ENCODE measurements at places on chromosomes 4 and X.

DNA sequence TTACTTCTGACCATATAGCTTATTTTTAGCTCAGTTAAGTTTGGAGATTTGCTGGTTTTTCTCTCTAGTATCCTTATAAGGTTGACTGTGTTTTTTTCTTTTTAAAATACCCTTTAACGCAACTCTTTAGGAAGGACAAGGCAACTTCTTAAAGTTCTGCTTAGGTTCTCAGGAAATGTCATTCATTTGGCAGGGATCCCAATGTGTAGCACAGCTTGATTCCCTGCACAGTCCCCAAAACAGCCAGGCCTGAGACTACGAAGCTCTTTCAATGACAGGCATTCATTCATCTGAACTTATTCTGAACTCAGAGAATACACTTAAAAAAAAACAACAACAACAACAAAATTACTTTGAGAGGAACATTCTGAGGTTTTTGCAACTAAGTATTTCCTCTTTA, 1765.8 kb downstream of the PCDH7 start:
- DNase-seq, result no peak

DNA sequence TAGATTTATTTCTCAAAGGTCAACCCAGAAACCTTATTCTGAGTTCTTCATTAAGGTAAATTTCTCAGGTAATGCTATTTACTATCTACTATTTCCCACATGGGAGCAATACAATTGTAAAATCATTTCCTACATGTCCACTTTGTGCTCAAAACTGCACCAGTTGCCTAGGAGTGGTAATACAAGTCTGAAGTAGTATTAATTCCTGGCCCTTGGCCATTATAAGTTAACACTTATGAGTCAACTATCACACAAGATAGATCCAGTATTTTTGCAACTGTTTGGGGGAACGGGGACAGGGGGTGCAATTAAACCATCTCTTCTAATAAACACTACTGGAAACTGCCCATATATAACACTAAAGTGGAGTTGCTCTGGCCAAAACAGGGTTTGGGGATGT, 48.9 kb downstream of the ACSL4 start:
- DNase-seq, result no peak

DNA sequence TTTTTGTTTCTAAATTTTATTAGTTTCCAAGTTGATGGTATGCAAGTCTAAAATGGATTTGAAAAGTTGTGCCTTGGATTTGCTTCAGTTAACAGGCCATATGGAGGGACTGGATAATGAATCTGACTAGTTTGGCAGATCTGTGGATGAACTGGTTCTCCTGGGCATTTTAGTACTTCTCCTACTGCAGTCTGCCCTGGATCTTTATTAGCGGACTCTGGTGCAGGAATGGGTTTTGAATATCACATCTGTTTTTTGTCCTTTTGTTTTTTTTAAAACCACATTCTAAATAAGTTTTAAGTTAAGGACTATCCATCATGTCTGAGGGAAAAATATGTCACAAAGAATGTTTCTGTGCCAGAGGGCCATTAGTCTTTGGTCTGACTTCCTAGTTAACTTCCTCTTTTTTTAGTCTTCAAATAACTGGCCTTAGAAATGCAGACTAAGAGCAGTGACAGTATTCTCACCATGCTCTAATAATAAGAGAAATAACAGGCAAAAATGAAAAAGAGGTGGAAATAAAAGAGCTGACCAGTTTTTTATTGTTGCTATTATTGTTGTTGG, 13.9 kb upstream of the DCK start:
- no peak for DNase-seq

DNA sequence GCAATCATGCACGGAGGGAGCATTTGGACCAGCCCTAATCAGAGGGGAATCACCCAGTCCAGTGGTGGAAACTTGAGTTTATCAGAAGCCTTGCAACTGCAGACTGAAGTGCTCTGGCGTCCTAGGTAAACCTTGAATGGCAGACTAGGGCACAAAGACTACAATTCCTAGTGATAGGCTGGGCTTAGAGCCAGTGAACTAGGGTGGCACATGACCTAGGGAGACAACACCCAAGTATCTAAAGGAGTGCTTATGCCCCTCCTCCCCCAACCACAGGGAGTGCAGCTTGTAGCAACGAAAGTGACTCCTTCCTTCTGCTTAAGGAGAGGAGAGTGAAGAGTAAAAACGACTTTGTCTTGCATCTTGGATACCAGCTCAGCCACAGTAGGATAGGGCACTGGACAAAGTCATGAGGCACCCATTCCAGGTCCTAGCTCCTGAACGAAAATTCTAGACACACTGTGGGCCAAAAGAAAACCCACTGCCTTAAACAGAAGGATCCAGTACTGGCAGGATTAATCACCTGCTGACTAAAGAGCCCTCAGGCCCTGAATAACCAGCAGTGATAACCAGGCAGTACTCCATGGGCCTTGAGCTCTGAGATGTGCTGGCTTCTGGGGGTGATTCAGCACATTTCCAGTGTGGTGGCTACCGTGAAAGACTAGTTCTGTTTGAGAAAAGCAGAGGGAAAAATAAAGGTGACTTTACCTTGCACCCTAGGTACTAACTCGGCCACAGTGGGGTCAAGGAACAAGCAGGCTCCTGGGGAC, 58.7 kb upstream of the STARD8 start:
- no peak for DNase-seq

DNA sequence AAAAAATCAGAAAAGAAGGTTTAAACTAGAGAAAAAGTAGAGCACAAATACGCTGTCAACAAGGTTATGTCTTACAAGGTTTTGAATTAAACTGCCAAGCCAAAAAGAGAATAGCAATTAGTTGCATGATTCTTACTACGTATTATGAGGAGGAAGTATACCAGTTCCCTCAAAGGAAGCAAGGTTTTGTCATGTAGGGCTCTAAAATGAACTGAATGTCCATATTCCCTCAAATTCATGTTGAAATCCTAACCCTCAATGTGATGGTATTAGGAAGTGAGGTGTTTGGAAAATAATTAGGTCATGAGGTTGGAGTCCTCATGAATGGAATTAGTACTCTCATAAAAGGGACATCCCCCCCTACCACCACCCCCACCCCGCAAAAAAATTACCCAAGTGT, 201.0 kb downstream of the FBXW7 start:
- DNase-seq, result no peak

DNA sequence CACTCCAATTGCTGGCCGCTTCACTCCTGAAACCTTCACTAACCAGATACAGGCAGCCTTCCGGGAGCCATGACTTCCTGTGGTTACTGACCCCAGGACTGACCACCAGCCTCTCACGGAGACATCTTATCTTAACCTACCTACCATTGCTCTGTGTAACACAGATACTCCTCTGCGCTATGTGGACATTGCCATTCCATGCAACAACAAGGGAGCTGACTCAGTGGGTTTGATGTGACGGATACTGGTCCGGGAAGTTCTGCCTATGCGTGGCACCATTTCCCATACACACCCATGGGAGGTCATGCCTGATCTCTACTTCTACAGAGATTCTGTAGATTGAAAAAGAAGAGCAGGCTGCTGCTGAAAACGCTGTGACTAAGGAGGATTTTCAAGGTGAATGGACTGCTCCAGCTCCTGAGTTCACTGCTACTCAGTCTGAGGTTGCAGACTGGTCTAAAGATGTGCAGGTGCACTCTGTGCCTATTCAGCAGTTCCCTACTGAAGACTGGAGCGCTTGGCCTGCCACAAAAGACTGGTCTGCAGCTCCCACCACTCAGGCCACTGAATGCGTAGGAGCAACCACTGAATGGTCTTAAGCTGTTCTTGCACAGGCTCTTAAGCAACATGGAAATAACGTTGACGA, 35.8 kb upstream of the PRDM8 start:
- no peak for DNase-seq

- DNase-seq, result no peak
These were observed 106.2 kb upstream of the FAT1 start for GRCh38 chr4:186829740-186830449.

DNA sequence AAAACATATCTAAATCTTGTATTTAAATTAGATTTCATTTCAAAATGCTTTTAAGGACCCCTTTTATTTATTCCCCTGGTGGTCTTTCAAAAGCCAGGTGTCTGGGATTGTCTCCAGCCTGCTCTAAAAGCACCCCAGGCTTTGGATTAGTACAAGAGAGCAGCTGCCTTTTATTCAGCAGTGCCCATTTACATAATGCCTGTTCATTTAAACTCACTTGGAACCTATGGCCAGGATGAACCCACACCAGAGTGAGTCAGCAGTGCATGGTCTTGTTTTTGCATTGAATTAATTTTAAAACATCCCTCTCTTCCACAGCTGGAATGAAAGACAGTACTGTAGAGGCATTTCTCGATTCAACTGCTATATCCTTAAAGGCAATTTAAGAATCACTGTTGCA, 64.1 kb upstream of the TENM3 start:
- no peak for DNase-seq
